Stimulated activated CD8-positive, alpha-beta memory T cell treated with anti-CD3 and anti-CD28 coated beads, Interleukin-15, amount 100 ng/mL, for 4 hours (primary cell): ENCODE measurements at places on chromosomes 3 and 15.

DNA sequence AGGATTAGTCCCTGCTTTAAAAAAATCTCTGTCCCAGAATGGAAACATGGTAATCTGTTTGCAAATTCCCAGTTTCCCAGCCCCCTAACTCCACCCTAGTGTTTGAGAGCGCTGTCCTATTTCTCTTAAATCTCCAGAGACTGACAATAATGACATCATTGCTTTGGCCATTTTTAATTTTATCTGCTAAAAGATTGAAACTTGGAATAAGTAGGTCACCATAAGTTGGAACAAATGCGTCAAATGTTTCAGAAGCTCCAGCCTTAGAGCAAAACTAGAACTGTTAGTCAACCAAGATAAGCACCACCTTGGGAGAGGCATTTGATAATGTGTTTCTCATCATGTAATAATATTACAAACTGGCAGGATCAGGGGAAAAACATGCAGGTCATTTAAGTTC is 25.7 kb upstream of the MB21D2 start:
- no peak for DNase-seq

DNA sequence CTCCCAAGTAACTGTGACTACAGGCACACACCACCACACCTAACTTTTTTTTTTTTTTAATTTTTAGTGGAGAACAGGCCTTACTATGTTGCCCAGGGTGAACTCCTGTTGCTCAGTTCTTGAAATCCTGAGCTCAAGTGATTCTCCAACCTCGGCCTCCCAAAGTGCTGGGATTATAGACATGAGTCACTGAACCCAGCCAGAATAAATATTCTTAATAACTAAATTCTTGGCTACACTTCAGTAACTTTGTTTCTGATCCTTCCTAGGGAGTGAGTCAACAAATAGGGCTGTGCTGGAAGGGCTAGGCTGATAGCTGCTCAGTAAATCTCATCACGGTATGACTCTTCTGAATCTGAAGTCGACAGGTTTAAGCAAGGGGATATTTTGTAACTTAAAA is 56.6 kb downstream of the P3H2 start:
- no peak for DNase-seq

DNA sequence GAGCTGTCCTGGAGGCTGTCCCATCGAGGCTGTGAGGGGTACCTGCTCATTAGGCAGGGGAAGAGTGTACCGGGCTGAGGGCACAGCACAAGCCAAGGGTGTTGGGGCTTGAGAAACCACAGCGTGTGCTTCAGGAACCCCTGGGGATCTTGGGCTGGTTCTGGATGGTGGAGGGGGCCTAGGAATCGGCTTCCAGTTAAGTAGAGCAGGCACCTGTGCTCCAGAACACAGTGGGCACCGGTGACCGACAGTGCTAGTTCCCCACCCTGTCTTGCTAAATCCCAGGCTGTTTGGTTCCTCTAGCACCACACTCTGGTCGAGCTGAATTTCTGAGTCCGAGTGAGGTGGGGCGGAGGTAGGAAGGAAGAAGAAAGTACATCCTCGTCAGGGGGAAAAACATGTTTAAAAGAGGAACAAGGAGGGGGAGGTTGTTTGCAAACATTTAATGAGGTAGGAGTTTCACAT is 29.1 kb downstream of the SLC6A6 start:
- no peak for DNase-seq

DNA sequence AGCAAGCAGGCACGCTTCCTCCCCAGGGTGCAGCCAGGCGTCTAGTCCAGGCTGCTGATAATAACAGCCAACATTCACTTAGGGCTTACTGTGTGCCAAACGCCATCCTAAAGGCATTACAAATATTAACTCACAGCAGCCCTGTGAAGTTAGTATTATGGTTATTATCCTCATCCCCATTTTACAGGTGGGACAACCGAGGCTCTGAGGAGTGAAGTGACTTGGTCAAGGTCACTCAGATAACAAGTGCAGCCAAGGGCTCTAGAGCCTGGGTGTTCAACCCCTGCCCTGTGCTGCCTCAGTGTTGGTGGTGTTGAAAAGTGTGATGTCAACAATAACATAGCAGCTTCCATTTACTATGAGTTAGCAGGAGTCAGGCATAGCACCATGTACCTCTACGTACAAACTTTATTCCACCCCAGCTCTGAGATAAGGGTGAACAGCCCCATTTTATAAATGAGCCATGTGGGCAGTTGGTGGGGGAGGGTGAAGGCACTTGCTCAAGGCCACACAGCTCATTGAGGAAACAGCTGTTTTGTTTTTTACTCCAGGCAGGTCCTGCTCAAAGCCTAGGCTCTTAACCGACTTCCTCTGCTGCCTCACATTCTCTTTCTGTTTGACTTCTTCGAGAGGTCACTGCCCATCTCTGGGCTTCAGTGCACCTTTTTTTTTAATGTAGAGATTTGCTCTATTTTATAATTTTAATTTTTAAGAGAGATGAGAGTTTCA is 24.0 kb upstream of the TRH start:
- DNase-seq: no peak

DNA sequence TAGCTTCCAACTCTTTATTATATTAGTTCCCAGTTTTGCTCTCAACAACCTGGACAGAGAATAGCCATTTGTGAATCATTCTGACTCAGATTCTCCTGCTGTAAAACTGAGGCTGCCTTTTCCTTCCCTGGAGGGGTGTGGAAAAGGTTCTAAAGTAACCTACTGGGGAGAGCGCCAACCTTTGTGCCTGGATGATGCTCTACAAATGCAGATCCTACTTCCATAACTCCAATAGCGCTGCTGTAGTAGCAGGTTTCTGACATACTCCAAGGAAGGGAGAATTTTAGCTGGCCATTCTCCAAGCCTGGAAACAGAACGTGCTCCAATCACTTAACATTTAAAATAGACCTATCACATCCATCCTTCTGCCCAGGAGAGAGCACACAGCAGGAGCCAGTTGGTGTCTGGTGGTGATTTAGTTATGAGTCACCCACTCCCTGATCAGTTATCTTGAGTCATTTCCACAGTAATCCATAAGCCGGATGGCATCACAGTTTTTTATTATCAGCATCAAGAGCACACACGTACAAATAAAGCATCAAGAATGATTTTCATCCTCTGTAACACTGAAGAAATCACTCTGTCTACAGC is 38.3 kb downstream of the MYH15 start:
- no peak for DNase-seq

- DNase-seq: no peak
These were observed 49.9 kb upstream of the SLC6A11 start for GRCh38 chr3:10766049-10766705.

GRCh38 chr3:45487508-45487907 is 99.1 kb downstream of the LARS2 start:
- no peak for DNase-seq

GRCh38 chr3:131397889-131398288 is 16.3 kb downstream of the NUDT16 start:
- DNase-seq: no peak

- DNase-seq: no peak
These were observed 40.1 kb upstream of the CD47 start for GRCh38 chr3:108130701-108131474.

DNA sequence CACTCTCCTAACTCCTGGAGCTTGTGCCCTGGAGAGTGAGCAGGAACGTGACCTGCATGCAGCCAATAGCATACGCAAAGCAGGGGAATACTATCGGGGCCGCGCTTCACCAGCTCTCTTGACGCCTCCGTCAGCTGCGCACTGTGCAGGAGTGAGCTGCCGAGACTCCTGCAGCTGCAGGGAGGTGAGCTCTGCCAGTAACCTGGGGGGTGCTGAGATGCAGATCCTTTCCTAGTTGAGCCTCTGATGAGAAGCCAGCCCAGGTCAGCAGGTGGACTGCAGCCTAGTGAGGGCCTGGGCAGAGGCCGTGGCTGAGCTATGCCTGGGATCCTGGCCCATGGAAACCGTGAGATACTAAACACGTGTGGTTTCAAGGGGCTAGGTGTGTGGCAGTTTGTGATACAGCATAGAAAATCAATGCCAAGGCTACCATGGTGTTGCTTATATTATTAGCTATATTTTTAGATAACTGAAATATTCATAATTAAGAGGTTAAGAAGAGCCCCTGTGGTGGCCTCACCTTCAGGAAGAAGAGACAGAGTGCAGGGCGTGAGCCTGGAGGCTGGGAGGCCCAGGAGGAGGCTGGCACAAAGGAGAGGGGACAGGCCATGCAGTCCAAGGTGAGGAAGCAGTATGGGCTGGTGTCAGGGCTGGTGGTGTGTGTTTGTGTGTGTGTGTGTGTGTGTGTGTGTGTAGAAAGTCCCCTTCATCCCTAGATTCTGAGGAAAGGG is 5.9 kb upstream of the DNAJB8 start:
- no peak for DNase-seq

- DNase-seq: no peak
These were observed 21.0 kb downstream of the CHST2 start for GRCh38 chr3:143140550-143140949.

GRCh38 chr15:60399246-60399915 is 1.6 kb upstream of the ANXA2 start:
- DNase-seq: no peak

- no peak for DNase-seq
These were observed 7.0 kb downstream of the SMAD3 start for GRCh38 chr15:67072442-67072841.

DNA sequence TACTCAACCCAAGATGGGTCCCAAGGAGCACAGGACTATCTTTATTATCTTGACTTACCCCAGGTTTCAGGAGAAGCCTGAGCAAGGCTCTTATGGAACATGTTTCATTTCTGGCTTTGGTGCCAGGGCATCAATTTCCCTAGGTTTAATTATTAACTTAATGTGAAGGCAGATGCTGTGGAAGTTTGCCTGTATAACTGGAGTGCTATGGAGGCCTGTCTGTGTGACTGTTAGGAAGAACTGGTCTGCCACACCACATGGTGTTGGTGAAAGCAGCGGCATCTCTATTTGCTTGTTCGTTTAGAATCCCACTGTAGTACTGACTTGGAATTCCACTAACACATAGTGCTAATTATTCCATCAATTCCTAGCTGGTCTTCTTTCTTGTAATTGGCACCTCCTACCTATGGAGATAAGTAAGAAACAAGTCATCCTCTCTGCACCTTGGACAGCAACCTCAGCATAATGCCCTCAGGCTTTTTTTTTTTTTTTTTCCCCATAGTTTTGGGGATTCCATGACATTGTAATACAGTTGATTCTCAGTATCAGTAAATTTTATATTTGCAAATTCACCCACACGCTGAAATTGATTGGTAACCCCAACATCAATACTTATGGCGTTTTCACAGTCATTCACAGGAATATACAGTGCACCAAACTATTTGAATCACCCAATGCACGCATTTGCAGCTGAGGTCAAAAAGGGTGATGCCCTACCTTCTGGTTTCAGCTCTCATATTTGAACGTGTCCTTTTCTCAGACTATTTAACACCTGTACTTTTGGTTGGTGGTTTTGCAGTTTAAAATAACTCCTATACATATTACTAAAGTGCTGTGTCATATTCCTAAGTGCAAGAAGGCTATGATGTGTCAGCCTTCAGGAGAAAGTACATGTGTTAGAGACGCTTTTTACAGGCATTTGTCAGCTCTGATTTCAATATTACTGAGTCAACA is 772.8 kb upstream of the LMCD1 start:
- no peak for DNase-seq
